BE2C (cell line): ENCODE measurements at places on chromosomes 2 and 18.

GRCh38 chr2:127585270-127585807 is 49.9 kb downstream of the MYO7B start:
- DNase-seq: no peak

DNA sequence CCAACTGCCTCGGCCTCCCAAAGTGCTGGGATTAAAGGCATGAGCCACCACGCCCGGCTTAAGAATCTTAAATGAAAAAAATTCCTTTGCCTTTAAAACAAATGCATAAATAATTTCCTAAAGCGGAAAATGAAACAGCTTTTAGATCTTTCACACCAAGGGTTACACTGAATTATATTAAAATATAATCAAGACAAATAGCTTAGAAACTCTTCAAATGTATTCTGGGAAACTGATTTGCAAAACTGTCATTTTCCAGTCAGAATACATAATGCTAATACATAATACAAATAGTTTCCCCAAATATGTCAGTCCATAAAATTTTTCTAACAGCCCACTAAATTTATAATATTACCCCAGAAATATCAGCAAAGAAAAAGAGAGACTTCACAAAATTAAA is 68.3 kb upstream of the PGAP1 start:
- DNase-seq: no peak

DNA sequence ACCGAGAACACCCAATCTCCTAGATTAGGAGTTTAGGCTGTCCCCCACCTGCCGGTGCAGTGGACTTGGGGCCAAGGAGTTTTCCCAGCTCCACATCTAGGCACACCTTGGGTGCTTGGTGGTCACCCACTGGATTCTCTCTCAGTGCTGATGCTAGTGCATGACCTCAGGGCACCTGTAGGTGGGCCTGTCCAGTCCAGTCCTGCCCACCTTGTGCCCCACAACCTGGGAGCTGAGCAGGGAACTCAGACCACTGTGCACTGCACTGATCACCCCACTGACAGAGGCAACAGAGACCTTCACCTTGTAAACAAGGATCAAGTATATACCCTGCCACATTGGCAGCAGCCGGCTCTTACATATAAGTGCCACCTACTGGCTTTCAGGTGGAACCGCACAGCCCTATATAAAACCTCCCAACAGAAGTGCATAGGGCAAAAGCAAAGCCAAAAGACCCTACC is 12.7 kb upstream of the CDH19 start:
- peak; percentile 21 for DNase-seq

DNA sequence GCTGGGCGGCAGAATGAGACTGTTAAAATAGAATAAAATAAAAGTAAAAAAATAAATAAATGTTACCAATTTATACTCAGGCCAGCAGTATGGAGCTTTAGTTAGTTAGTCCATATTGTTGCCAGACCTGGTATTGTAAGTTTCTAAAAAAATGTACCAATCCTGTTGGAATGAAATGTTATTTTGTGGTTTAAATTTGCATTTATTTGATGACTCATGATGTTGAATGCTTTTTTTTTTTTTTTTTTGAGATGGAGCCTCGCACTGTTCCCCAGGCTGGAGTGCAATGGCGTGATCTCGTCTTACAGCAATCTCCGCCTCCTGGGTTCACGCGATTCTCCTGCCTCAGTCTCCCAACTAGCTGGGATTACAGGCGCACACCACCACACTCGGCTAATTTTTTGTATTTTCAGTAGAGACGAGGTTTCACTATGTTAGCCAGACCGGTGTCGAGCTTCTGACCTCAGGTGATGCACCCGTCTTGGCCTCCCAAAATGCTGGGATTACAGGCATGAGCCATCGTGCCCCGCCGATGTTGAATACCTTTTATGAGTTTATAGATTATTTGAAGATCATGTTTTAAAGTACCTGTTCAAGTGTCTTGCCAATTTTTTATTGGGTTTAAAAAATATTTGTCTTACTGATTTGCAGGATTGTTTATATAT is 5.7 kb upstream of the PTPRN start:
- DNase-seq: no peak

DNA sequence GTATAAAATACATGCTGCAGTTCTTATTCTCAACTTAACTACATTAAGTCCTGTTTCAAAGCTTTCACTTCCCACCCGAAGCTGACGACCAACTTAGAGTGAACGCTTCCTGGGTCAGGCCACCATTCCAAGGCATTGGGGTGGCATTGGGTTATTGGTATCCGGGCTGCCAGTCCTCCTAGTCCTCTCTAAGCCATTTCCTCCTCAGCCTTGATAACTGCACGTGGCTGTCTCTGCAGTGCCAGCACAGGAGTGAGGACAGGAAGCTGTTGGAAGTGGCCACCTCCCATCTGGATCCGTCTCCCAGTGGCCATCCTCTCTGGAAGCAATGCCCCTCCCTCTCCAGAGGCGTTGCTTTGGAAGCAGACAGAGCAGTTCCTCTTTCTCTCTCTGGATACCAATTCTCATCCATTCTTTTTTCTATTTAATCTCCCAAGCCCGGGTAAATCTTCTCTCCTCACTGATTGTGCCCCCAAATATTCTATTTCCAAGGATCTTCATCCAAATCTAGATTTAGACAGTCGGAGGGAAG is 354.7 kb downstream of the EIPR1 start:
- no peak for DNase-seq

- DNase-seq: peak; percentile 28
Measured at GRCh38 chr2:30252723-30253701, 21.7 kb downstream of the LBH start.

DNA sequence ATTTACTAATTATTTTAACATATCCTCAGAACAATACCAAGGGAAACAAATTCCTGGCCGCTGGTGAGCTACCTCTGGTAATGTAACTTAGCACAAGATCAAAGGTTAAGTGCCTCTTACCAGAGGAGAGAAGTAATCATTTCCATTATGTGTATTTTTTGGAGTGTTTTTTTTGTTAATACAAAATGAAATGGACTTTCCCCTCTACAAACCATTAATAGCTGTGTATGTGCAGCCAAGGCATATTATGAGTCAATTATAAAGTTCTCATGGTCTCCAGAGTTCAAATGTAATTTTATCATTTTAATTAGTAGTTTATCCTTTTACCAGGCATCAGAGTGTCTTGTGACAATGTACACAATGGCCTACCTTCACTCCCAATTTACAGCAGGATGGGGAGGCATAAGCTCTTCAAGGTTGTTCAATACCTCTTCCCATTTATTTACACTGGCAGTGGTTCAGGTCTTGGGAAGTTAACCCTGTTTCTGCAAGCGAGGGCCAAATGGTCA is 242.2 kb downstream of the TGIF1 start:
- no peak for DNase-seq

GRCh38 chr2:60285626-60286316 is 267.7 kb downstream of the BCL11A start:
- no peak for DNase-seq

DNA sequence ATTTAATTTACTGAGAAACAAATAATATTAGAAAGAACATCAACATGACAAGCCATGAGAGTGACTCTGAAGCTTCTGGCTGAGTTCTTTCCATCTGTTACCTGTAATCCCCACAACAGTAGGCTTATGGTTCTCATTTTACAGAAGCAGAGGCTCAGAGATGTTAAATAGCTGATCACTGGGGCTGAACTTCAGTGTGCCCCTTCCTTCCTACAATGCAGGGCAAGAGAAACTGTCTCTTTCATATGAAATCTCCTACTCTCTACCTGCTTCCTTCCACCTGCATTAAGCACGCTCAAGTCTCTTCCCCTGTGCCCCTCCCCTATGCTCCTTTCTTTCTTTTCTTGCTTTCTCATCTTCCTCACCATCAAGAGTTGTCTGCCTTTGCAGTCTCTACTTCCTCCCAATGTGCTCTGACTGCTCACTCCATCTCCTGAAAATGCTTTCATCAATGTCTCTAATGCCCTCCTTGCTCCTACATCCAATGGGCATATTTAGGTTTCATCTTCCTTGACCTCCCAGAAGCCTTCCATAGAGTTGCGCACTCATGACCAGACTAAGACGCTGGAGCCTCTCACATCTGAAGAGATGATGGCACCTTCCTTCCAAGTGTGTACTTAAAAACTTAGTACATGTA is 23.7 kb downstream of the APOB start:
- DNase-seq: no peak

GRCh38 chr2:219289537-219290361 is 10.6 kb downstream of the DNAJB2 start:
- DNase-seq: peak; percentile 46

GRCh38 chr2:239187464-239188253 is 213.2 kb downstream of the HDAC4 start:
- no peak for DNase-seq

GRCh38 chr2:46267616-46268015 is 29.6 kb upstream of the EPAS1 start:
- DNase-seq: no peak

GRCh38 chr2:17482651-17483050 is 35.6 kb downstream of the RAD51AP2 start:
- DNase-seq: no peak
